ENCODE measurements at places on chromosomes 4 and X.

- DNase-seq, result no peak
These were observed 10.0 kb downstream of the TMEM156 start for GRCh38 chr4:39022241-39022640.

DNA sequence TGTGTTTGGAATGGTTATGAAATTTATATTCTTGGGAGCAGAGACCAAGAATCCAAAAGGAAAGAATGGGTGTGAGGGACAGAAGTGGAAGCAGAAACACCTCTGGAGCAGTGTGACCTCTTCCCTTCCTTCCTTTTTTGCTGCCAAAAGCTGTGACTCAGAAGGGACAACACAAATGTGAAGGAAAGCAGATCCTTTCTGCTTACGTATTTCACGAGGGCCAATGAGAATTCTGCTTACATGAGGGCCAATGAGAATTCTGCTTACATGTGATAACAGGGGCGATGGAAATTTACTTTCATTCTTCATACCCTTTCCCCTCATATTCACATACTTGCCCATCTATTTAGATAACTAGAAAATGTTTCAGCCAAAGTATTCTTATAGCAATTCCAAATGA is 404.6 kb downstream of the PRDM5 start:
- DNase-seq, result no peak

GRCh38 chr4:33577791-33578190 is 2666.5 kb downstream of the ARAP2 start:
- DNase-seq, result no peak

DNA sequence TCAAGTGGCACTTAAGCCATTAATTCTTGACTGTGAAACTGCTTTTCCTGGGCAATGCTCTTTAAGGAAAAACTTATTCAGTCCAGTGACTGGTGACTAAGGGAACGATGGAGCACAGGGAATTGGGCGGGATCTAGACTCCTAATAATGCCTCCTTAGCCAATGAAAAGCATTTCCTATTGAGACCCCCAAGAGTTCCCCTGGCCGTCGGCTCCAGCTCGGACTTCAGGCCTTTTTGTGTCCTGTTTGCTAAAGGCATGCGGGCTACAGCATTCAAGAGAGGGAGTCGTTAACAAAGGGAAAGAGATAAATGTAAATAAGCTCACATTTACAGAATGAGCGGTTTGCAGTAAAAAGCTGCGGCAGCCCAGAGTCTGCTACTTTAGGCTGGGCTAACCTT is at the start of gene LPAR4:
LPAR4 (plus strand) TSS at position 232 of the 400 bp plus-strand sequence. CDS start 7,150 bp downstream, outside the sequence.
- DNase-seq, result no peak

DNA sequence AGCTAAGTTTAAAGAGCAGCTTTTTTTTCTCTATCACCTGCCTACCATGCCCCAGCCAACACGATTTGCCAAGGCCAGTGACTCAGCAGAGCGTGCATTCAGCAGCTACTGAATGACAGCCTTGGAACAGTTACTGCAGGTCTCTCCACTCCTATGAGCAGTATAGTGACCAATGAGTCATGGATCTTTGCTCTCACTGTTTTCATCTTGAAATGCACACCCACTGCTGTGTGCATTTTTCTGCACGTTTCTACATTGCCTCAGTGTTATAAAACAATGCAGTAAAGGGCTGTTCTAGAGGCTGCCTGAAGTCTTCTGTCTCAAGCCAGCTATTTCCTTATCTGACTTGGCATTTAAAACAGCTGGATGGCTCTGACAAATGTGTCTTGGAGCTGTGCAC is 66.0 kb upstream of the C4orf54 start:
- no peak for DNase-seq

DNA sequence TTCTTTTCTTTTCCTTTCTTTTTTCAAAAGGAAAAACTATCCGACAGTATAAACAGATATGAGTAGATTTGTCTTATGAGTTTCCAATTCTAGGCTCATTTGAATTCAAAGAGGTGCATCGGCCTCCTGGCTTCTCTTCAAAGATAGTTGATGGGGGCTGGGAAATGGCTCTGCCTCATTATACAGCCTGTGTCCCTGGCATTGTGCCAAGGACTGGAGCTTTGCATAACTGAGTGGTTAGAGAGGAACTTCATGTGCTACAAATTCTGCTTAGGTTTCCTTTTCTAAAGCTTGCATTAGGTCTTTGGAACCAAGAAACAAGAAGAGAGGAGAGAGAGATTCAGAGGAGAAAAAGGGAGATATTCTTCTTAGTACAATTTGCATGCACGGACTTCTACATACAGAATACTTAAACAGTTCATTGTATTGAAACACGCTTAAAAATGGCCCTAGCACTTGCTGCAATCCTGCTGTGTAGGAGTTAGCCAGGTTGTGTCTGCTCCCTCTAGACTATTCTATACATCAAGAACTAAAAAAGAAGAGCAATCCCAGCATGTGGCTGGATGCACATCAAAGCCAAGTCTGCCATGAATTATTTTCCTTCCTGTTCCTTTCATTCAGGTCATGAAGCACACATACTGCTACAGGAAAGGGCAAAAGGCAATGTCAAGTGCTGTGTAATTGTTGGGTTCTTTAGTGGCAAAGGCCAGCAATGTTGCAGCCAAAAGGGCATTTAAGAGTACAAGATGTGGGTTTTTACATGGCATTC is 70.9 kb downstream of the INTS12 start:
- no peak for DNase-seq

DNA sequence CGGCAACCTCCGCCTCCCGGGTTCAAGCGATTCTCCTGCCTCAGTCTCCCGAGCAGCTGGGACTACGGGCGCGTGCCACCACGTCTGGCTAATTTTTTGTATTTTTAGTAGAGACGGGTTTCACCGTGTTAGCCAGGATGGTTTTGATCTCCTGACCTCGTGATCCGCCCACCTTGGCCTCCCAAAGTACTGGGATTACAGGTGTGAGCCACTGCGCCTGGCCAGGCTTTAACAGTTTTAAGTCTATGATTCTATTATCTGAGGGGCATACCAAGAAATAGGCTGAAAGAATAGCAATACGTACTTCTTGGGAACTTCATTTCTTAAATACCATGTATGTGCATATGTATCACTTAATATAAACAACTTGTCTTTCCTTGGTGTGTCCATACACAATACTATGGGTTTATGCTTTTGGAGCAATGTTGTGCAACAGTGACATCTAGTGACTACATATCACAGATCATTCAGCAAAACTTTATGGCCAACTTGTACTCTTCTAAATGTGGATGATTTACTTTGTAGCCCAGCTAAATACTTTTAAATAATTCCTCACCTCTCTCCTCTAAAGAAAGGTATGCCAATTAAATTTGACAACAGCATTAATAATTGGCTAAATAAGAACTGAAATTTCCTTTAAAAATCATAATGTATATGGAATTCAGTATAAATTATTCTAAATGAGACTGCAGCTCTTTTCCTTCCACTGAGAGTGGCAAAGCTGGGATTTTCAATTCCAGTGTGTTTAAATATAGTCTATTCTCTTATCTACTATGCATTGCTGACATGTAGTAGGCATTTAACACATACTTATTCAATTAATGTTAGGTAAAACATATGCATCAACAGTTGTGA is 10.4 kb downstream of the SLC9B1 start:
- DNase-seq, result no peak

DNA sequence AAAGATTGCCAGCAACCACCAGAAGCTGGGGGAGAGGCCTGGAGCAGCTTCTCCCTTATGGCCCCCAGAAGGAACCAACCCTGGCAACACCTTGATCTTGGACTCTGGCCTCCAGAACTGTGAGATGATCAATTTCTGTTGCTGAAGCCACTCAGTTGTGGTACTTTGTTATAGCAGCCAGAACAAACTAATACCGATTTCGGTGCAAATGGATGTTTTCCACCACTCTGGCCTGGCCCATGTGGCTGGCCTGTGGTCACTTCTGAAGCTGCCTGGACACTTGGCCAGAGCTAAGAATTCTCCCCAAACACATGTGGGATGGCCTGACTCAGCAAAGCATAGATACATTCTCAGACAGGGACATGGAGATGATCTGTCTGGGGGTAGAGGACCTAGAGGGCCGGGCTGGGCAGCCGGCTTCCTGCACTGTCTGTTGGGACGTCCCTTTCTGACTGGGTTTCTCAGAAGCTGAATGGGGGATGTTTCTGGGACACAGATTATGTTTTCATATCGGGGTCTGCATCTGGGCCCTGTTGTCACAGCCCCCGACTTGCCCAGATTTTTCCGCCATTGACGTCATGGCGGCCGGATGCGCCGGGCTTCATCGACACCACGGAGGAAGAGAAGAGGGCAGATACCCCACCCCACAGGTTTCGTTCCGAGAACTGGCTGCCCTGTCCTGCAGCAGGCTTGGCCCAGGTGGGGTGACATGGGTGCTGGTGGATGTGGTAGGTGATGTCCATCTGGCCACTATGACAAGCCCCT is 4.1 kb downstream of the FOXP3 start:
- no peak for DNase-seq

GRCh38 chr4:138190452-138190858 is 51.7 kb downstream of the SLC7A11 start:
- DNase-seq, result no peak

DNA sequence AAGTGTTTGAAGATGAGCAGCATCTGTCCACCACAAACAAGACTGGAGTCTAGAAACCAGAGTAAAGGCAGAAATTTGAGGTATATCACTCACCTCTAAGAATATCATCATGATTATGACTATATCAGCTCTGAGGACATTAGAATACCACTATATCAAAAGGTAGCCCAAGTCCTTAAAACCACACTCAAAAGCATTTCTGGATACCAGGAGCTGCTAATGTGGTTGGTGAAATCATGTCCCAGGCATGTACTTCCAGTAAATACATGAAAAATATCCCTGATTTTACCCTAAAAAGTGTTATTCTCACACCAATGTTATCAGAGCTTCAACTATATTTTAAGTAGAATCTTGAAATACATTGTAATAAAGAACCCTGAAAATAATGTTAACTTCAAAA is 136.3 kb upstream of the SMAD1 start:
- no peak for DNase-seq

DNA sequence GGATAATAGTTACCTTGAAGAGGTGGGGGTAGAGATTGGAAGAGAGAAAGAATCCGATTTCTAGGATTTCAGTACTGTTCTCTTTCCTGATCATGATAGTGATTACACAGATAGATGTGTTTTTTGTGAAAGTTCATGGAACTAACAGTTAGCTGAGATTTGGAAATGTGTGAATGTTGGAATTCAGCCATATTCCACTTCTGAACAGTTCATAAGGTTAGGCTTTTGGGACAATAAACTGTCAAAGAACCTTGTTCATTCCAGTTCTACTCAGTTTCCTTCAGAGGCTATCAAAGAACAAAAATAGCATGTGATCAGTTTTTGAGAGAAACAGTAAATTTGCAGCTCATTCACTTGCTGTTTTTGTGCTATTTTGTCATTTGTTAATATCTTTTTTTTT is 43.6 kb downstream of the RUFY3 start:
- DNase-seq, result no peak

- no peak for DNase-seq
These were observed 200.0 kb downstream of the DCLK2 start for GRCh38 chr4:150278206-150278605.

DNA sequence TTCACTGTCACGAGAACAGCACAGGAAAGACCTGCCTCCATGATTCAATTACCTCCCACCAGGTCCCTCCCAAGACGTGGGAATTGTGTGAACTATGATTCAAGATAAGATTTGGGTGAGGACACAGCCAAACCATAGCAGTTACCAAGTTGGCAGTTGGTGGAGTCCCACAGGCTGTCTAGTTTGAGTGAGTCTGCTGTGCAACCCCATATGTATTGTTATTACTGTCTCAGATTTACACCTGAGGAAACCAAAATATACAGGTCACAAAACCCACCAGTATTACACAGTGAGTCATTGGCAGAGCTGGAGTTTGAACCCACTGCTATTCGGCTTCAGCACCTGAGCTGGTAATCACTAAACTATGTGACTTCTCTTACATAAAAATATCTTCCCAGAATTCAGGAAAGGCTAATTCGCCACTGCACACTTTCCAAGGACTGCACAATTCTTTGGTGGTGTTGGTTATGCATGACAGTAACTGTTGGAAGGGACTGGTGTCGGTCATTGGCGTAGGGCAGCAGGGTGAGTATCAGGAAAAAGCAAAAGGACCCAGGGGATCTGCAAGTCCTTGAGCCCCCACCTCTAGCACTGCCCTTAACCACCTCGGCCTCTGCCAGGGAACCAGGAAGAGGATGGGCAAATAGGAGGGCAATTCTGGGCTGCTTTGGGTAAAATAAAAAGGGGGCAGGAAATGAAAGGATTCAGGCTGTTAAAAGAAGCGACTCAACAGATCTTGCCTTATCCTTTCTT is 110.1 kb downstream of the USP46 start:
- DNase-seq, result no peak

GRCh38 chr4:124090021-124090420 is 622.5 kb downstream of the ANKRD50 start:
- DNase-seq, result no peak

DNA sequence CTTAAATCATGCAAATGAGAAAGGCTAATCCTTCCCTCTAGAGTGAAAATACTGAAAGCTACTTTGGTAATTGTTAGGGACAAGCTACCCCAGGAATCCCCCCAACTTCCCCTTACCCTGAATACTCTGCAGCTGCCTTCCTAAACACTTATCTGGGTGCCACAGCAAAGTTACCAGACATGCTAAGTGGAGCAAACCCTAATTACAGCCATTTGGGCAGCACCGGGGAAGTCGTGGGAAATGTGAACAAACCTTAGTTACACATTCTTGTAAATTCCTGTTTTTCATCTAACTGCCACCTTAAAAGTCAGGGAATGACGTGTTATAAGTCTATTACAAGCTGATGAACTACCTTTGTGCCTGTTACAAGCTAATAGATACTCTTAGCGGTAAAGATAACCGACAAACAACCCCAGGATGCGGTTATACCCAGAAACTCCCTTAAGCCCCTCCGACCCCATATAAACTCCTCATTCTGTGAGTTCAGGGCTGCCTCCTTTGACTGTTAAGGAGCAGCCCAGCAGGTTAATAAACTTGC is 66.0 kb upstream of the PLAC8 start:
- no peak for DNase-seq

GRCh38 chr4:5755161-5755560 is 44.2 kb downstream of the EVC start:
- DNase-seq, result no peak

- DNase-seq, result no peak
These were observed 27.0 kb downstream of the OTUD4 start for GRCh38 chr4:145153181-145153903.

DNA sequence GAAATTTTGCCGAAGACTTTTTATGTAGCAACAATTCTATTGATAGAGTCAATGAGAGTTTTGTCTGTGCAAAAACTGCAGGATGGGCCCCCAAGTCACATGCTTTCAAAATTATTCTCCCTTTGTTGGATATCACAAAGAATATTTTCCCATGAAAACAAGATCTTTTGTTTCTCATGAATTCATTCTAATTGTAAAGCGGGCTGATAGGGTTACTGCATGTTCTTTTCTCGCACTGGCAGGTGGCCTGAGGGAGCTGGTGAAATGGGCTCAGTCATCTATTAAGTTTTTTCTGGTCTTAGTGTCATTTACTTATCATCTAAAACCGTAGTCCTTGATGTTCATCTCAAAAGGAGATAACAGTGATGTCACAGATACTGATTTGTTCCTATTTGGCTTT is 44.2 kb downstream of the MID1IP1 start:
- no peak for DNase-seq

Data from stimulated activated CD8-positive, alpha-beta memory T cell treated with anti-CD3 and anti-CD28 coated beads, Interleukin-2, amount 100 ng/mL, for 48 hours (primary cell).